ENCODE measurements at places on chromosomes 2 and 18. TPM values are rescaled to one million over a fixed set of nuclear protein-coding genes. Genes with fewer than 3 reads are reported as not detected.

Gene FSIP2
- not detected for total RNA-seq

Gene UPP2
- not detected for total RNA-seq

Gene C2orf74
- total RNA-seq: 7.0 TPM

Gene ABCB11
- not detected for total RNA-seq

Gene IL18RAP
- 37.1 TPM for total RNA-seq

Gene HS1BP3
- total RNA-seq: 9.1 TPM

Gene METAP1D
- 6.4 TPM for total RNA-seq

Gene SIX2
- total RNA-seq: not detected

Gene LONRF2
- total RNA-seq: 0.32 TPM

Gene RAB17
- not detected for total RNA-seq

Gene ARL4C
- total RNA-seq: 66.3 TPM

Gene PRKAG3
- total RNA-seq: not detected

Gene MARCHF7
- 76.5 TPM for total RNA-seq

Gene TMSB10
- total RNA-seq: 2,415 TPM

Gene PSMA8
- total RNA-seq: 0.44 TPM

Gene UGT1A9
- not detected for total RNA-seq

Gene TRIM43
- total RNA-seq: not detected

Gene ZAP70
- total RNA-seq: 302 TPM

Gene ITPRIPL1
- total RNA-seq: 52.1 TPM

Gene TNS1
- 0.41 TPM for total RNA-seq

Gene KRCC1
- 16.9 TPM for total RNA-seq

Gene HOXD10
- total RNA-seq: not detected

Gene UBE2F
- 121 TPM for total RNA-seq

Gene RPL37A
- 2,922 TPM for total RNA-seq

Gene DPP10
- not detected for total RNA-seq

Gene BCL11A
- total RNA-seq: not detected
